SK-N-SH treated with all-trans-retinoic acid at 6 μM for 48 hours (cell line): ENCODE measurements at places on chromosomes 16 and 17.

- no peak for ATAC-seq
Observed at GRCh38 chr16:72122308-72122707, 28.7 kb downstream of the DHX38 start.

DNA sequence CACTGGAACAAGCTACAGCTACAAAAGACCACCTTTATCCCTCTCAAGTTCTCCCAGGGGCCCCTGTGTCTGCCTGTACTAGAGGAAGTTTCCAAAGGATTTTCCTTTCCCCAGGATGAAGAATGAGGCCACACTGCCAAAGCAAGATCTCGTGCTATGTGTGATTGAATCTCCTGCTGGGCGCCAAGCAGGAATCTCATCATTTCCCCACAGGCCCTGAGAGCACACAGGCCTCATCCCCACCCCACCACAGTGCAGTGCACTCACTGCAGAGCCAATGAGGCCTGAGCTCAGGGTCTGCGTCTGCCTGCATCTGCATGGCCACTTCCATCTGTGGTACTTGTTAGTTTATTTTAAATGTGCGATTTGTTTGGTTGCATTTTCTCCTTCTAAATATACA, 387.4 kb upstream of the ASIC2 start:
- no peak for ATAC-seq

GRCh38 chr17:82946081-82946480, 106.3 kb upstream of the ZNF750 start:
- no peak for ATAC-seq

GRCh38 chr16:58885528-58886170, 151.5 kb upstream of the GOT2 start:
- no peak for ATAC-seq

DNA sequence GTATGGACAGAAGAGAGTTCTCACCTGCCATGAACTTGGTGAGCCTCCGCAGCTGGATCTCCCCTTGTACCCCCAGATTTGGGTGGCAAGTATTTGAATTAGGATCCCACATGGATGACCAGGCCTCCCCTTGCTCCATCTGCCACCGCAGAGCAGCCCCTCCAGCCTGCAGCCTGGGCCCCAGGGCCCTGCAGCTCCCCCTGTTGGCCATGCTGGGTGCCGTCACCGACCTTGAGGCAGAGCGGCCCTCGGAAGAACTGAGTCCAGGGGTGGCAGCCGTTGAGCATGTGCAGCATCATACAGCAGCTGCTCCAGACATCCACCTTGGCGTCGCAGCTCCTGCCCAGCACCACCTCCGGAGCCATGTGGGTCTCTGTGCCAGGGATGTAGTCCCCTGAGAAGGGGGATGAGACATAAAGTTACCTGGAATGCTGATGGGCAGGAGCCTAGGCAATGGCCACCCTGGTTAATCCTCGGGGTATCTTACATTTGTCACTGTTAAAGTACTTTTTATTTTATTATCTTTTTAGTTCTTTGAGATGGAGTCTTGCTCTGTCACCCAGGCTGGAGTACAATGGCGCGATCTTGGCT, 9.0 kb upstream of the SPATA32 start:
- peak; percentile 33; the same call in 2 of the 3 replicates for ATAC-seq

- peak; percentile 93 for ATAC-seq
Observed at GRCh38 chr17:67671493-67671892, 46.2 kb upstream of the NOL11 start.

- no peak for ATAC-seq
Observed at GRCh38 chr17:12673788-12674187, 8.1 kb downstream of the MYOCD start.

- peak; percentile 93 for ATAC-seq
Observed at GRCh38 chr17:77834170-77835115, 124.1 kb upstream of the TNRC6C start.

GRCh38 chr16:79599837-79600637, 500 bp downstream of the MAF start:
- ATAC-seq, result peak; percentile 45

DNA sequence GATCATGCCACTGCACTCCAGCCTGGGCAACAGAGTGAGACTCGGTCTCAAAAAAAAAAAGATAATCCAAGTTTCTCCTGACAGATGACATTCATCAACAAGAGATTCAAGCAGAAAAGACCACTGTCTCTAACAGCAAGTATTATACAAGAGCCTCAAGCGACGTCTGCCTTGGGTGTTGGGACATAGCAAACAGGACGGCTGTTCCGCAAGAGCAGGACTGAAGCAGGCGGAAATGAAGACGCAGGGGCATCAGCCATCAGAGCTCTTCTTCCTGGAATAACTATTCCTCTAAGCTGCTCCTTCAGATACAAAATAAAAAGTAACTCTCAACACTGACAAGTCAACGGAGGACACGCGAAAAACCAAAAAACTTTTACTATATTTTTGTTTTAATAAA, 54.0 kb downstream of the ANKRD11 start:
- no peak for ATAC-seq

DNA sequence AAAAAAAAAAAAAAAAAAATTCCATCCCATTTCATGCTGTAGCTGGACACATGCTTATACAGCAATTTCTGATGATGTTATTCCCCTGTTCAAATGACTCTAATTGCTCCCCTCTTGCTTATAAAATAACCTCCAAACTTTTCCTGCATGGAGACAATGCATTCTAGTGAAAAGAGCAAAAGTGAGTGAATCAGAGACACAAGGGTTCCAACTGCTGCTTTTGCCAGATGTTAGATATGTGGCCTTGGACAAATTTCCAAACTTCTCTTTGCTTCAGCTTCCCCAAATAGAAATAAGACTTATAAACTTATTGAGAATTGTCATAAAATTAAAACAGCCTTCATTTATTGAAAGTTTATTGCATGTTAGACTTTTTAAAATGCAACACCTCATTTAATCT, 65.0 kb upstream of the AXIN2 start:
- no peak for ATAC-seq

GRCh38 chr16:64532117-64532516, 589.7 kb downstream of the CDH11 start:
- ATAC-seq, result no peak

DNA sequence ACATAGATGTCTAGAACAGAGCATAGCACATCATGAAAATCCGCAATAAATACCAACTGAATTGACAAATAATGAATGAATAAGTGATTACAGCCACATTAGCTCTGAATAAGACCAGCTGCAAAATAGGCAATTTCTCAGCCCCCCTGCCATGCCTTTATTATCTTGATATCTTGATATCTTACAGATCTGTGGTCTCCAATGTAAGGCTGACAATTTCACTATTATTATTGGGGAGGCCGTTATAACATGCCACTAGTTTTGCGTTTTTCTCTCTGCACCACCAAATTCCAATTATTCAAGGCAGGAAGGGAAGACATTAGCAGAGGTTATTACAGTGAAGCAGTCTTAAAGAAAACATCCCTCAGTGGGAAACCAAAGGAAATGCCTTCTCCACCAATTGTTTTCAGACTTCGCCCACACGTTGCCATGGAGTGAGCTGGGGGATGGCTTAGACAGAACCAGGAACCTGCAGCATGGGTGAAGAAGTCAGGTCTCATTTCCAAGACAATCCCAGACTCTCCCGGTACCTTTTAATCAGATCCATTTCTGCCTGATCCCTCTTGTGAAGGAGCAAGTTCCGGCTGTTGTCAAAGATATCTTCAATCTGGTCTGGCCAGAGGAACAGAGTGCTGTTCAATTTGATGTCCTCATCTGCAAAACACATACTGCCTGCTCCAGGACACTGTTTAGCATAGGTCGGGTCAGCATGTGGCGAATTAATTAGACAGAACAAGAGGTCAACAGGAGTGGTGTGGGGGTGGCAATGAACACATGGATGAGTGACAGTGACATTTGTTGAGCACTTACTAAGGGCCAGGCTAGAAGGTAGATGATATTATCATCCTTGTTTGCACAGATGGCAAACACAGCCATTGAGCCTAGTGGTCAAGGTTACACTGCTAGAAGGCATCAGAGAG, 46.4 kb downstream of the DNAH3 start:
- no peak for ATAC-seq

GRCh38 chr17:78844301-78845005, 3.8 kb upstream of the USP36 start:
- no peak for ATAC-seq

DNA sequence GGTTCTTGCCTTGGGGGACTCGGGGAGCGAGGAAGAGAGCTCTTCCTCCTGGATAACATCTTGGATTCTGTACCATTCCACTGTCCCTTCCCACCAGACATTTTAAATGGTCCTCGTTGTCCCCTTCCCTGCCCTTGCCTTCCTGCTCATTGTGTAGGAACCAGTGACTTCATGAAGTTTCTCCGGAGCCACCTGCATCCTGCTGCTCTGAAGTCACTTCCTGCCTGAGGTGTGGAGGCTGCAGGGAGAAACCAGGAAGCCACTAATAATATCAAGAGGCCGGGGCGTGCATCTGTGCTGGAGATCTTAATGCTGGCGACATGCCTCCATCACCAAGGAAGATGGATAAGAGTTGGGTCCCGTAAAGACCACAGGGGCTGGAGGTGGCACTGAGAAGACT, 6.2 kb upstream of the SLC16A13 start:
- ATAC-seq, result no peak

DNA sequence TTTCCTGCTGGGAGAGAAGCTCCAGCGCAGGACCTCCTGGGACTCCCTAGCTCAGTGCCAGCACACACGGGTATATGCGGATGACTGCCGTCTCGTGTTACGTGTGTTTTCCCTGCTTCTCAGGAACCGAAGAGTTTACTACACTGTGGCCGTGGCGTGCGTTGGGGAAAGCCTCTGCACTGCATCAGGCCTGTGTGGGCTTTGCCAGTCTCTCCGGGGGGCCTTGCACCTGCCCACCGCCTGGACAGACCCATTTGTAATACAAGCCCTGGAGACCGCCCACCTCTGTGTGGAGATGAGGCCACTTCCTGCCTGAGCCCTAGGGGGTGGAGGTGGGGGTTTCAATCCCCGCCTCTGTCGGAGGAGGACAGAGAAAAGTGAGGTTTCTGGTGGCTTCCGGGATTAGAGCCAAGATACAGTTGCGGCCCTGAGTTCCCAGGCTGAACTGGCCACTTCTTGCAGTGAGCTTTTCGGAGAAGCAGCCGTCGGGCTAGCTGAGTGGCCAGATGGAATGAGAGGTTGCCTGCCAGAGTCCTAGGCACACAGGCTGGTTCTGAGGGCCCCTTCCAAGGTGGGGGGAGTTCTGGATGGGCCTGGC, 43.4 kb upstream of the GSE1 start:
- ATAC-seq, result peak; percentile 11; the same call in 2 of the 3 replicates

DNA sequence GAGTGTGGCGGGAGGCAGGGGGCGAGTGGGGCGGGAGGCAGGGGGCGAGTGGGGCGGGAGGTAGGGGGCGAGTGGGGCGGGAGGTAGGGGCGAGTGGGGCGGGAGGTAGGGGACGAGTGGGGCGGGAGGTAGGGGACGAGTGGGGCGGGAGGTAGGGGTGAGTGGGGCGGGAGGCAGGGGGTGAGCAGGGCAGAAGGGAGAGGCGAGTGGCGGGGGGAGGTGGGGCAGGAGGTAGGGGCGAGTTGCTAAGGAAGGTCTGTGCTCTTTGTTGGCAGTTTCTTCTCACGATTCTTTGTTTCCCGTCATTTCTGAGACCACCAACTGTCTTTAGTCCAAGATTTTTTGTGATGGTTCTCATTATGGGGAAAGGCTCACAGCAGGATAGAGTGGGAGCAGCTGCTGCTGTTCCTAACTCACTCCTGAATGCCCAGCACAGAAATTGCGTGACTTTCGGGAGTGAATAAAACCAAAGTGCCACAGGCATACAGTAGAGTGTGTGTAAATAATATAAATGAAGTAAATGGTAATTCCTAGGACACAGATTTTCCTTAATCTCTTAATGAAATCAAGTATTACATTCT, 44.7 kb downstream of the COG7 start:
- ATAC-seq, result no peak; the same call in 2 of the 3 replicates

DNA sequence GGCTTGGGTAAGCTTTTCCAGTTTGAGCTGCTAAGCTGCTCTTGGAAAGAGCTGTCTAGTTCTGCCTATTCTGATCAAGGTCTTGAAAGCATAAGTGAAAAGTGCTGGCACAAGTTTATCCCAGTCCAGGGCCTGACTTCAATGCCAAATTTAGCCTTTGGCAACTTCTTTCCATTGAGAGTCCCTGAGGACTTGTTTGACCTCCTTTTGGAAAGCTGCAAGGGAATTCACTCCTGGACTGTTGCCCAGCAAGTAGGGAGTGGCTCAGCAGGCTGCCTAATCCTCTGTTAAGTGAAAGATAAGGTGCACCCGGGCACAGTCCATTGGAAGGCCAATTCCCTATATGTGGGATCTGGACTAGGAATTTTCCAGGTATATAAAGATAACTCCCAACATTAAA, 16.0 kb upstream of the TANC2 start:
- ATAC-seq, result peak; percentile 85

DNA sequence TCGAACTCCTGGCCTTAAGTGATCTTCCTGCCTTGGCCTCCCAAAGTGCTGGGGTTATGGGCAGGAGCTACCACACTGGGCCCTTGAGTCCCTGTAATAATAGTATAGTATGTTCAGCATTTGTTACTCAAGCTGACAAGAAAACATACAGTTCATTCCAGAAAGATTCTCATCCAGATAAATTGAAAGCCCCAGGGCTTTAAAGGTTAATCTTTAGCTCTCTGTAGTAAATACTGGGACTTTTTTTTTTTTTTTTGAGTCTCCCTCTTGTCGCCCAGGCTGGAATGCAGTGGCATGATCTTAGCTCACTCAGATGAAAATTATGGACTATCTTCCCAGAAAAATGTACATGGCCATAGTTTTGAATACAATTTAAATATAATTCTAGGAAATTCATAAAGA, 11.0 kb downstream of the BRCA1 start:
- no peak for ATAC-seq

DNA sequence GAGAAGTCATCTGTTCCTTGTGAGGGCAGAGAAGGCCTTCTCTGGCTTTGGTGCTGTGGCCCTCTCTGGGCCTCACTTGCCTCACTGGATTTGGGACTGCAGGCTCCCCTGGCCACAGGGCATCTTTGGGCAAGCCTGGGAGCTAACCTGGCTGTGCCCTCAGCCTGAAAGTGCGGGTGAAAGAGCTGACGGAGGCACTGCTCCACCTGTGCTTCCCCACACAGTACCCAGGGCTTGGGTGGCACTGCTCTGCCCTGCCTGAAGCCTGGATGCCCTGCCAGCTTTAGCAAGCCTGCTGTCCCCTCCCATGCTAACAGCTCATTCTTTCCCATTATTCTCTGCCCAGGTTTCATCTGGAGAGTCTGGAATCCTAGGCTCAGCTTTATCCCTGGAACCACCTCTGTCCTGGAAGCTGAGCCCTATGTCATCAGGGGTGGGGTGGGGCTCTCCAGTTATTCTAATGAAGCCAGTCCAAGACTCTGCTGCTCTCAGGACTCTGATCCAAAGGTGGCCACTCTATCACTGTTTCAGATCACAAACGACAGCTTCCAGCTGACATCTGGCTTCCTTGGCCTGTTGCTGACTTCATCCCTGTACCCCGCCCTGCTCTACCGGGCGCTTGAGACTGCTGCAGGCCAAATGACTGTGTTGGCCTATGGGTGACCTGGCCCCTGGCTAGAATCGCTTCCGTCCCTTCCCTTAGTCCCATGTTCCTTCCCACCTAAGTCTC, 29.3 kb downstream of the HIC1 start:
- peak; percentile 52 for ATAC-seq
